Non-pigmented ciliary epithelial cell (primary cell): ENCODE measurements at places on chromosomes 3 and 15.

DNA sequence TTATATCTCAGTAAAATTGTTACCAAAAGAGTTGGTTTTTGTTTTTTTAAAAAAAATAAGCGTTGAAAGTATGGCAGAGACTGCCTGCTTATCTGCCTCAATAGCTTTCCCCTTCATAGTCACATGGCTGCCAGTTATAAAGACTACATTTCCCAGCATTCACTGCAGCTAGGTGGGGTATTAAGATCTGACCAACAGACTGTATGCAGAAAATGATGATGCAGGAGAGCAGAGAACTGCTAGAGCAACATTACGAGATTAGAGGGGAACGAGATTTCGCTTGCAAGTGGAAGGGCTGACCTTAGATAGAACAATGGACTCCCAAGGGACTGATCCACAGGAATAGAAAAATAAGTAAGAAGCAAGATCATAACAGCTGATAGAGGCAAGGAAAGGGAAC, 14.3 kb downstream of the RHOA start:
- DNase-seq = no peak

GRCh38 chr3:159029306-159030026, 227.6 kb downstream of the MFSD1 start:
- no peak for DNase-seq

DNA sequence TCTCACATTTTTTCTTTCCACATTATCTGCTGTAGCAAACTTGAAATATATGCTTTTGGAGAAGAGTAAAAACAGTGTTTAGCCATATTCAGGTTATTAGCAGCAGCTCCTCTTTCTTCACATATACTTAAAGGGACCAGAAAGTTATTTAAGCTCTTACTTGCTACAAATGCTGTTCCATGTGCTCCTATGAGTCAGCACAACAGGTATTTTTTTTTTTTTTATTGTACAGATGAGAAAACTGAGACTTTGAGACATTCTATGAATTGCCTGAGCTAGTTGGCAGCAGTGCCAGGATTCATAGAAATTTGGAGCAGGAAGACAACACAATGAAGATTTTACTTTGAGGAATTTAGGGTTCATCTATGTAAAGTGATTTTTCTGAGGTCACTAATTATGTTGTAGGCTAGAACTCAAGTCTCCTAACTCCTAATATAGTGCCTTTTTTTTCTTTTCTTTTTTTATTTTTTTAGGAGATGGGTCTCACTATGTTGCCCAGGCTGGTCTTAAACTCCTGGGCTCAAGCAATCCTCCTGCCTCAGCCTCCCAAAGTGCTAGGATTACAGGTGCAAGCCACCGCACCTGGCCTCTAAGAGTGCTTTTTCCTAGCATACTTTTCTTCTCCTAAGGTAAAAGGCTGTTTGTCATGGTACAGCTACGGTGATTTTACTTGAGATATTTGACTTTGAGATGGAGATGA, 23.6 kb downstream of the SETD5 start:
- DNase-seq = no peak

DNA sequence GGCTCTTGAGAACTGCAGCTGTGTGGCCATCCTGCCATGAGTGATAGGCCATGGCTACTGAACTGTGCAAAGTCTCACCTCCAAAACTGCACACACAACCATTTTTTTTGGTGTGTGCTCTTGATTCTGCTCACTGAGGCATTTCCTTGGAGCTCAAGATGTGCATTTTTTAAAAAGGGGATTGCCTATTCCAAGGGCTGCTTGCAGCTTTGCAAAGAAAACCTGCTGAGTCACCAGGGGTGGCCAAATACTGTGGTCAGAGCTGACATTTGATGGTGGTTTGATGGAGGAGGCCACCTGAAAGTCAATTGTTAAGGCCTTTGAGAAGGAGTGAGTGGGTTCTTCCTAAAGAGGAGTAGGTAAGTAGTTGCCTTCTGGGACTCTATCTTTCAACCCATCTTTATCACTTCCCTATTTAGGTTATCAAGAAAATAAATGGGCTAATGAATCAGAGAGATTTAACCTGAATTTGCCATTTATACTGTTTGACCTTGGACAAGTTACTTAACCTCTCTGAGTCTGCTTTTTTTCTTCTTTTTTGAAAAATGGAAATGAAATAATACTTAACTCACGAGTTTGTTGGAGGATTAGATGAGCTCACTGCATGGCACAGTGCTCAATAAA, 87.9 kb downstream of the CHST2 start:
- peak; percentile 35 for DNase-seq
